ENCODE measurements at places on chromosomes 16 and 17.

DNA sequence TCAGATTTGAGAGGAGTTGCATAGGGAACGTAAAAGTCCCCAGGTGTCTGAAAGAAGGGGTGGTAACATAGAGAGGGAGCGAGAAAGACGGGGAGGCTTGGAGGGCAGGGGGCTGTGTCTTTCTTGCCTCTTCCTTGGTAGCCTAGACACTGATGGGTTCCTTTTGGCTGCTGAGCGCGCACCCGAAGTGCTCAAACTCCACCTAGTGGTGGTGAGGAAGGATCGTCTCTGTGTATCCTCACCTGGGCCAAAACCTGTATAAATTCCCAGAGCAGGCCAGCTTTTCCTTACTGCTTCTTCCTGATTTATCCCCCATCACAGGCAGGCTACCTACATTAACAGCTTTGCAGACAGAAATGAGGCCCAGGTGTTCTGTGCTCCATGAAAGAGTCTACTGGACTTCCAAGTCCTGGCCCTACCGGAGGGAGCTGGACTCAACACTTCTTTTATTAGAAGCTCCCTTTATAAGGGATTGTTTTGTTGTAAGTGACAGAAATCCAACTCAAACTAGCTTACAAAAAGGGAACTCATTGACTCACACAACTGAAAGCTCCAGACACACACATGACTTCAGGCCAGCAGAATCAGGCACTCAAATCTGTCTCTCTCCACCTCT lies 5.5 kb upstream of the SLC25A35 start:
- DNase-seq: no peak

DNA sequence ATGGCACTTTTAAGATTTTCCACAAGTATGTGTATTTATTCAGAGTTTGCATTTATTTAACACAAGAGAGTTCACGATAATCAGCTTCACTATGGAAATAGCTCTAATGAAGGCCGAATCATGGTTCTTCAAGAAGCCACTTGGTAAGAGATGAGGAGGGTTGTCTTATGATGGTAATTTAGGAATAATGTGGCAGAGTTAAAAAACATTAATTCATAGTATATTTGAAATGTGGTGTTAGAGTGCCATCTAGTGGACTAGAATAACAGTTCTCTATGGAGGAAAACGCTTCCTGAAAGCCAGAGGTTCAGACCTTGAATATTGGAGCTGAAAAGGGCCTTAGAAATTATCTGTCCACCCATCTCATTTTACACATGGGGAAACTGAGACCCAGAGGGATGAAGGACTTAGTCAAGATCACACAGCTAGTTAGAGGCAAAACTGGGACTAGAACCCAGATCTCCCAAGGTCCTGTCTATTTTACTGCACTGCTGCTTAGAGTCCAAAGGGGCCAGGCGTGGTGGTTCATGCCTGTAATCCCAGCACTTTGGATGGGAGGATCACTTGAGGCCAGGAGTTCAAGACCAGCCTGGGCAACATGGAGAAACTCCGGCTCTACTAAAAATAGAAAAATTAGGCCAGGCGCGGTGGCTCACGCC lies 33.8 kb upstream of the KPNB1 start:
- peak; percentile 30 for DNase-seq

DNA sequence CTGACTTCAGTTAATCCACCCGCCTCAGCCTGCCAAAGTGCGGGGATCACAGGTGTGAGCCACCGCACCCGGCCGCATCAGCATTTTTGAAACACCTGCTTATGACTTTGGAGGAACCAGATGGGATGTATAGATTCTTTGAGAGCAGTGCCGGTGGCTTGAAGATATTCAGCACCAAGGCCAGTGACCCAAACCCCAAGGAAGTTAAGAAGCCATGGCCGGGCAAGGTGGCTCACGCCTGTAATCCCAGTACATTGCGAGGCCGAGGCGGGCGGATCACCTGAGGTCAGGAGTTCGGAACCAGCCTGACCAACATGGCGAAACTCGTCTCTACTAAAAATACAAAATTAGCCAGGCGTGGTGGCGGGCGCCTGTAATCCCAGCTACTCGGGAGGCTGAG lies 43.9 kb downstream of the TRARG1 start:
- no peak for DNase-seq

DNA sequence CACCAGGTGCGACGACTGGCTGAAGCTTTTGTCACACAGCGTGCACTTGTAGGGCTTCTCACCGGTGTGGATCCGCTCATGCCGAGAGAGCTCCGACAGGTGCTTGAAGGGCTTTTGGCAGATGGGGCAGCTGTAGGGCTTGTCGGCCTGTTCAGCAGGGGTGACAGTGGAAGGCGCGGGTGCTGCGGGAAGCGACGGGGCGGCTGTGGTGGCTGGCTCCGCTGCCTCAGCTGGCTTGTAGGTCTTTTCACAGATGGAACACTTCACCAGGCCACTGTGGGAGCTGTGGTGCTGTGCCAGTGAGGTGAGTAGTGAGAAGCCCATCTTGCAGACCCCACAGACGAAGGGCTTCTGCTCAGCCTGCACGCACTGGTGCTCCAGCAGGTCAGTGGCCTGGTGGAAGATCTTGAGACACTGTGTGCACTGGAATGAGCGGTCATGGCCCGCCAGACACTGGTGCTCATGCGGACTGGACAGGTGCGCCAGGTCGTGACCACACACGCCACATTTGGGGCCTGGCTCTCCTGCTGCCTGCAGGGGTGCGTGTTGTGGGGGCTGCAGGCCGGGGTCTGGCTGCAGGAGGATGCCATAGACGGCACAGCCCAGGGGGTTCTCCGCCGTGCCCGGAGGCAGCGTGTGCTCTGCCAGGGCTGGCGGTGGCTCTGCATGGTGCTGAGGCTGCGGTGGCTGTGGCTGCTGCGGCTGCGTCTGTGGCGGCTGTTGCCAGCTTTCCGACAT lies 2.8 kb downstream of the ZNF319 start:
- DNase-seq: no peak

GRCh38 chr16:30371248-30371816 lies 1.0 kb upstream of the TBC1D10B start:
- DNase-seq: no peak

DNA sequence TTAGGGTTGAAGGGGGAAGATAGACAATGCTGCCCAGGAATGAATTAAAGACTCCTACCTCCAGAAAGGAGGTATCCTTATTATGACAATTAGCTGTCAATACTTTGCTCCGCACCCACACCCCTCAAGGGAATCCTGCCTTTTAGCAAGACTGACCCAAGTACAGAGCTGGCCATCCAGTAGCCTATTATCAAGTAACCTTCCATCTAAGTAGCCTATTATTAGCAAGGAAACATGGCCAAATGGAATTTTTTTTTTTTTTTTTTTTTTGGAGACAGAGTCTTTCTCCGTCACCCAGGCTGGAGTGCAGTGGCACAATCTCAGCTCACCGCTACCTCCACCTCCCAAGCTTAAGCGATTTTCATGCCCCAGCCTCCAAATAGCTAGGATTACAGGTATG lies 161.3 kb downstream of the PMP22 start:
- no peak for DNase-seq

- no peak for DNase-seq
Observed at GRCh38 chr16:13148836-13149235, 247.4 kb downstream of the SHISA9 start.

- DNase-seq: no peak
Observed at GRCh38 chr17:33109336-33110072, 117.9 kb downstream of the SPACA3 start.

DNA sequence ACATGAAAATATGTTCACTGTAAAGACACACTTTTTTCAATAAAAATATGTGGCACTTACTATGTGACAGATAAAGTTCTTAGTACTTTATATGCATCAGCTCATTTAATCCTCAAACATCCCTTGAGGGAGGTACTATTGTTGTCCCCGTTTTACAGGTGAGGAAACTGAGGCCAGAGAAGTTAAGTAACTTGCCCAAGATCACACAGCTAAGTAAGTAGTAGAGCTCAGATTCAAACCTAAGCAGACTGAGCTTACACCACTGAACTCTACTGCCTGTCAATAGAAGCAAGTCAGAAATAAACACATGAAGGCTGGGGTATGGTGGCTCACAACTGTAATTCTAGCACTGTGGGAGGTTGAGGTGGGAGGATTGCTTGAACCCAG lies 13.9 kb downstream of the CDH3 start:
- DNase-seq: no peak

GRCh38 chr17:73317513-73318426 lies 6.0 kb upstream of the CDC42EP4 start:
- no peak for DNase-seq

- DNase-seq: no peak
Observed at GRCh38 chr17:50816771-50817751, 18.3 kb upstream of the WFIKKN2 start.

GRCh38 chr17:72187556-72187955 lies 66.7 kb downstream of the SOX9 start:
- no peak for DNase-seq

DNA sequence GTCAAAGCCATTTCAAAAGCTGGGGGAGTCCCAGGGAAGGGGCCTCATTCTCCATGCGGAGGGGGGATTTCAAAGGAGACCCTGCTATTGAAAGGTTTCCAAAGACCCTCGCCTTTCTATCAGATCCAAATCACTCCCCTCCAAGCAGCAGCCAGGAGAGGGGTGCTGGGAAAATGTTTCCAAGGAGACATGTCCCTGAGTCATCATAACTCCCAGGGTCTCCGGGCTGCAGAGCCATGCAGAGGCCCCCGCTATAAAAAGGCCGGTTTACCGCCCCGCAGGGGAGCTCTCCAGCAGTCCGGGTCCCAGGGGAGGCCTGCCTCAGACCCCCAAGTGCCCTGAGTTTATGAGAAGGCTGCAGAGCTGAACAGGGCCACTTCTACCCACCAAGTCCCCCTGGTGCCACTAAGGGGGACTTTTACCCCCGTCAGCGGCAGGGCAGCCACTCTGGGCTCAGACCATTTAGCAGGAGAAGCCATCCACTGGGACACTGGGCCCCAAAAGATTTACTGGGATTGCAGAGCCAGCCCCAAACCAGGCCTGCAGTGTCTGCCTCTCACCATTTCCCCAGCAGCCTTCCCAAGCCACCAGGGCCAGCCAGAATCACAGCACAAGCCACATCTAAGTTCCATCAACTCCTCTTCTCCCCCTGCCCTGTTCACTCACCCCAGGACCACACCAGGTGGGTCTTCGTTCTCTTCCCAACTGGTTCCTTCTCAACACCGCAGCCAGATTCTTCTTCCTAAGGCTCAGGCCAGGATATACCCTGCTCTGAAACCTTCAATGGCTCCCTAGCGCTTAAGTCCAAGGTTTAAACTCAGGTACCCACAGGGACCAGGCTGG lies 234.4 kb downstream of the ZNF423 start:
- DNase-seq: no peak

DNA sequence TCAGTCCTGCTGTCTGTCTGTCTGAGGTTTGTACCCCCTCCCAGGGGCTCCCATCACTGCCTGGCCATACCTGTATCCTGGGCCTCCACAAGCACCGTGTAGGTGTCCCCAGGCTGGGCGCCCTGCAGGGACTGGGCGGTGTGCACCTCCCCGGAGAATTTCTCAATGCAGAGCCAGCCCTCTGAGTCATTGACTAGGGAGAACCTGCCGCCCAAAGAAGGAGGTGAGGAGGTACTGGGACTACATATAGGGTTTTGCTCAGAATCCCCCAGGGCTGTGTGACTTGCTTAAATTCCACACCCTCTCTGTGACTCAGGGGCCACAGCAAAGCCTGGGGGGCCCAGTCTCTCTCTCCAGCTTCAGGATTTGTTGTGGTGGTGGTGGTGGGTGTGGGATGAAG lies 7.6 kb downstream of the CDH16 start:
- no peak for DNase-seq

DNA sequence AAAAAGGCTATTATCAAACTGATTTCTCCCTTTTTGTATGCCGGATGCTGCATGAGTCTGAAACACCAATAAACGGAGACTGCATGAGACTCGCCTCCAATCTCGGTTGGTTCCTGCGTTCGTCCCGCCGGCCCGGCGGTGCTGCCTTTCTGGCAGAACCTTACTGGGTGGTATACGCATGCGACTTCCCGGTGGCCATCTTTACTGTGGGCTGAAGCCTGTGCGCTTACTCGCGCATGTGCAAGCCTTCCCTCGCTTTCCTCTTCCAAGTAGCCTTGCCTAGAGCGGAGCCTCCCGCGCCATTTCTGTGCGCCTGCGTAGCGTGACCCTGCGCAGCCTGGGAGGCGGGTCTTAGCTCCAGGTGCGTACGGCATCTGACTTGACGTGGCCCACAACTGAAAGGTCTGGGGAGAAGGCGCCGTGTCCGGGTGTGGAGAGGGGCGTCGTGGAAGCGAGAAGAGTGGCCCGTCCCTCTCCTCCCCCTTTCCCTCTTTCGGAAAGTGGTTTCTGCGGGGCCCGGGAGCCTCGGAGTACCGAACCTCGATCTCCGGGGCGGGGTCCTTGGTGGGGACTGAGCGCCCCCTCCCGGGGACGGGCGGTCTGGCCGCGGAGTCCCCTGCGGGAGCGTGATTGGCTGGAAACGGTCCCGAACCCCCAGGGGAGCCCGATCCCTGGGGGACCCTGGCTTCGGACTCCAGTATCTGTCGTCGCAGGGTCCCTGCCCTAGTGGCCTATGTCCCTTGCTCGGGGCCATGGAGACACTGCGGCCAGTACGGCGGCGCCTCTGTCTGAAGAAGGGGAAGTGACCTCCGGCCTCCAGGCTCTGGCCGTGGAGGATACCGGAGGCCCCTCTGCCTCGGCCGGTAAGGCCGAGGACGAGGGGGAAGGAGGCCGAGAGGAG lies at the start of gene PAGR1:
TSS of gene PAGR1 (plus strand) at position 360 of the 901 bp plus-strand sequence. CDS start at position 734, 374 bp downstream.
- peak; percentile 98 for DNase-seq

DNA sequence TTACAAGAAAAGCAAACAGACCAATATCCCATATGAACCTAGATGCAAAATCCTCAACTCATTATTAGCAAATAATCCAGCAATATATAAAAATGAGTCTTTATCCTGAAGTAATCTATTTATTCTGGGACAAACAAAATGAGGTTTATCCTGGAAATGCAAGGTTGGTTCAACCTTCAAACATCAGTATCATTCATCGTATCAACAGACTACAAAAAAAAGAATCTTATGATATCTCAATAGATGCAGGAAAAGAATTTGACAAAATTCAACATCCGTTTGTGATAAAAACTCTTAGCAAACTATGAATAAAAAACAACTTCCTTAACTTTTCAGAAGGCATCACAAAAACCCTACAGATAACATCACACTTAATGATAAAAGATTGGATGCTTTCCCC lies 18.4 kb upstream of the BAIAP2 start:
- DNase-seq: no peak

Measured in fibroblast of skin of left quadriceps (primary cell).